Central memory CD8-positive, alpha-beta T cell (primary cell): ENCODE measurements at places on chromosomes 13 and 19.

GRCh38 chr13:99066219-99066618 lies 88.4 kb upstream of the DOCK9 start:
- peak overlapping the region; percentile 59 for H3K4me3 ChIP-seq
- H3K36me3 ChIP-seq = no peaks in the 10 kb centered on the region
- no peak for DNase-seq

- peak overlapping the region; percentile 54 for H3K4me3 ChIP-seq
- H3K27me3 ChIP-seq = peaks cover 95% of the 10 kb centered on the region
- H3K4me1 ChIP-seq = peaks cover 31% of the 10 kb centered on the region
- peaks cover 4% of the 10 kb centered on the region for H3K36me3 ChIP-seq
- no peak for DNase-seq
- no peak overlapping the region for H3K27ac ChIP-seq
These were observed 3.7 kb downstream of the HRC start for GRCh38 chr19:49151267-49152118.

GRCh38 chr13:44048326-44048725 lies 168.6 kb downstream of the LACC1 start:
- H3K4me1 ChIP-seq = no peaks in the 10 kb centered on the region
- peaks cover 56% of the 10 kb centered on the region for H3K27me3 ChIP-seq
- H3K27ac ChIP-seq = no peak overlapping the region

DNA sequence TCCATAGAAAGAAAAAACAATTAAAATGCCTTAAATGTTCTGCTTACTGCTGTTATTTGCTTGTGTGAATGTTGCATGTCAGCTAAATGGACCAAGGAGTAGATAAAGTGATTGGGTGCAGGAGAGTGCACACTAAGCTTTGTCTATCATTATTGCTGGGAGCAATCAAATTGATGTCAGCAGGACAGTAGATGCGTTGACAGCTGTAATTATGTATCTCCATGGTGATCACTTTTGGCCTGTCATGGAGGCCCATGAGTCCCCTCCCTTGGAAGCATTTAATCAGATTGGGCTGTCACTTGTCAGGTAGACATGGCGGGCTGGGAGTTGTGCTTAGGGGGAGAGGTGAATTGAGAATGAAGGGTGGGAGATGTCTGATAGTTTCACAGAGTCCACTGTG lies 215.3 kb downstream of the PCCA start:
- H3K4me1 ChIP-seq = no peaks in the 10 kb centered on the region
- no peak for DNase-seq
- H3K36me3 ChIP-seq = peaks cover 2% of the 10 kb centered on the region
- no peak overlapping the region for H3K4me3 ChIP-seq

- peak overlapping the region; percentile 77 for H3K27ac ChIP-seq
- H3K4me1 ChIP-seq = peaks cover 69% of the 10 kb centered on the region
- peaks cover 19% of the 10 kb centered on the region for H3K36me3 ChIP-seq
- peaks cover 34% of the 10 kb centered on the region for H3K27me3 ChIP-seq
These were observed 3.6 kb downstream of the LTBP4 start for GRCh38 chr19:40604647-40605215.

DNA sequence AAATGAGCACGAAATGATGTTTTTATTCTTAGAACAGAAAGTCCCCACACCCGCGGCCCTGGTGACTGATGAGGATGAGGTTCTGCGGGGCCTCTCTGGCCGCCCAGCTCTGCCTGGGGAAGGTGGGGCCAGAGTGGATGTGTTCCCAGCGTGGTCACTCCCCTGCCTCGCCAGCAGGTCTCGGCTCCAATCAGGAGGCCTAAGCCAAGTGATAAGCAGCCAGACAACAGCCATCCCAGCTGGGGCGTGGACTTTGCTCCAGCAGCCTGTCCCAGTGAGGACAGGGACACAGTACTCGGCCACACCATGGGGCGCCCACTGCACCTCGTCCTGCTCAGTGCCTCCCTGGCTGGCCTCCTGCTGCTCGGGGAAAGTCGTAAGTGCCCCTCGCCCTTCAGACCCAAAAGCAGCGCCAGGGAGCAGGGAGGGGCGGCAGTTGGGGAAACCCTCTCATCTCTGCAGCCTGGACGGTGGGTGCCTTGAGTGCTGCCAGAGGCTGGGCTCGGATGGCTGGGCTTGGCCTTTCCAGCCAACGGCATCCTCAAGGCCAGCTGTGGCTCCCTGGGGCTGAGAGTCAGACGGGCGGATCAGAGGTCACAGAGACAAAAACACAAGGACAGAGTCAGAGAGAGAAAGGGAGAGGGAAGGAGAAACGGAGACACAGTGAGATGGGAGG lies at the start of gene F10:
Gene F10, plus strand, starts transcription at position 250 of the 676 bp plus-strand sequence. Its CDS starts 57 bp downstream, at position 307.
- peaks cover 5% of the 10 kb centered on the region for H3K4me1 ChIP-seq
- peaks cover 36% of the 10 kb centered on the region for H3K27me3 ChIP-seq
- H3K4me3 ChIP-seq = no peak within 1 kb of the TSS
- H3K27ac ChIP-seq = no peak within 1 kb of the TSS

- H3K36me3 ChIP-seq = peaks cover 12% of the 10 kb centered on the region
- peak within 1 kb of the TSS; percentile 93 for H3K4me3 ChIP-seq
- peak; percentile 68 for DNase-seq
- H3K4me1 ChIP-seq = peaks cover 17% of the 10 kb centered on the region
These were observed at the start of gene ZNF610 for GRCh38 chr19:52336117-52336790. ZNF610 (plus strand) TSS chr19:52336243; CDS start chr19:52349173, 12,930 bp downstream.

- no peak overlapping the region for H3K4me3 ChIP-seq
- H3K4me1 ChIP-seq = peaks cover 9% of the 10 kb centered on the region
- H3K27ac ChIP-seq = no peak overlapping the region
These were observed 11.4 kb downstream of the ZNF541 start for GRCh38 chr19:47561440-47562057.

GRCh38 chr13:103067751-103068555 lies 1.7 kb upstream of the SLC10A2 start:
- peaks cover 6% of the 10 kb centered on the region for H3K27me3 ChIP-seq
- H3K4me3 ChIP-seq = no peak overlapping the region
- DNase-seq = no peak
- H3K27ac ChIP-seq = no peak overlapping the region
- H3K36me3 ChIP-seq = no peaks in the 10 kb centered on the region

DNA sequence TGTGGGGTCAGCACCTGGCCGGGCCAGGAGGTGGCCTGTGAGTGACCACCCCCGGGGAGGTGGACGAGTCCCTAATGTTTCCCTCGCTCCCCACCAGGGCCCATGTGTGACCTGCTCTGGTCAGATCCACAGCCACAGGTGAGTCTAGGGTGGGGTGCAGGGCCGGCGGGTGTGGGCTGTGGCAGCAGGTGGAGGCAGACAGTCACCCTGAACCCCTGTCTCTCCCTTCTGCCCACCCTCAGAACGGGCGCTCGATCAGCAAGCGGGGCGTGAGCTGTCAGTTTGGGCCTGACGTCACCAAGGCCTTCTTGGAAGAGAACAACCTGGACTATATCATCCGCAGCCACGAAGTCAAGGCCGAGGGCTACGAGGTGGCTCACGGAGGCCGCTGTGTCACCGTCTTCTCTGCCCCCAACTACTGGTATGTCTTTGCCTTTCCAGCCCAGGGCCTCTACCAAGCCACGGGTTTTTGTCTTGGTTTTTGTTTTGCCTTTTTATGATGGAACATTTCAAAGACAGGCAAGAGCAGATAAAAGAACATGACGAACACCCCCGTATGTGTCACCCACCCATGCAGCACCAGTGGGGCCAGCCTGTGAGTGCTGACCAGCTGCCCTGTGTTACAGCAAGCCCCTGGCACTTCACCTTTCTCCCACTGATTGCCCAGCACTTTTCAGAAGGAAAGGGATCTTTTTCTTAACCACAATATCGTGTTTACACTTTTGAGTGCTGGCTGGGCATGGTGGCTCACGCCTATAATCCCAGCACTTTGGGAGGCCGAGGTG lies 24.9 kb downstream of the CCDC8 start:
- no peaks in the 10 kb centered on the region for H3K27me3 ChIP-seq
- H3K27ac ChIP-seq = no peak overlapping the region
- H3K36me3 ChIP-seq = peaks cover 18% of the 10 kb centered on the region
- H3K4me1 ChIP-seq = peaks cover 10% of the 10 kb centered on the region

GRCh38 chr19:852136-853013 lies at the start of gene ELANE:
ELANE (plus strand) TSS chr19:852303; CDS start chr19:852329, 26 bp downstream.
- no peak for DNase-seq
- H3K27ac ChIP-seq = no peak within 1 kb of the TSS
- no peak within 1 kb of the TSS for H3K4me3 ChIP-seq
- H3K36me3 ChIP-seq = peaks cover 4% of the 10 kb centered on the region

GRCh38 chr13:105827111-105827809 lies 708.2 kb downstream of the EFNB2 start:
- no peaks in the 10 kb centered on the region for H3K27me3 ChIP-seq
- DNase-seq = no peak
- H3K4me3 ChIP-seq = no peak overlapping the region
- no peaks in the 10 kb centered on the region for H3K36me3 ChIP-seq

GRCh38 chr13:20173116-20173746 lies 12.4 kb upstream of the GJA3 start:
- no peaks in the 10 kb centered on the region for H3K36me3 ChIP-seq
- no peak overlapping the region for H3K27ac ChIP-seq
- H3K4me3 ChIP-seq = no peak overlapping the region
- peaks cover 97% of the 10 kb centered on the region for H3K27me3 ChIP-seq
- no peak for DNase-seq

DNA sequence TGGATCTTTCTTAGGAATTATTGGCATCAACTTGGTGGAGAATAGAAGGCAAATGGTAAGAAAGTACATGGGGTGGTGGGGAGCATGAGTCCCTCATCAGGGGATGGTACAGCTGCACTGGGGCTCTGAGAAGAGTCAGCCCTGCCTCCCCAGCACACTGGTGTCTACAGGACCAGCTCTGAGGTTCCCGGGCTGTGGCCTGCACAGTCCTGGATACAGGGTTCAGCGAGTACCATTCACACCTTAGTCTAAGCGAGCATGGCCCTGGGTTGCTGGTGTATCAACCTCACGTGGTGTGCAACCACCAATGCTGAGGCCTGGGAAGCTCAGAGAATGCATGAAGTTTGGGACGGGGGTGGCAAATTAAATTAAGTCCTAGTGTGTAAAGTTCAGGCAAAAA lies 10.1 kb downstream of the TMEM255B start:
- H3K36me3 ChIP-seq = peaks cover 2% of the 10 kb centered on the region
- H3K27me3 ChIP-seq = peaks cover 31% of the 10 kb centered on the region
- no peaks in the 10 kb centered on the region for H3K4me1 ChIP-seq

DNA sequence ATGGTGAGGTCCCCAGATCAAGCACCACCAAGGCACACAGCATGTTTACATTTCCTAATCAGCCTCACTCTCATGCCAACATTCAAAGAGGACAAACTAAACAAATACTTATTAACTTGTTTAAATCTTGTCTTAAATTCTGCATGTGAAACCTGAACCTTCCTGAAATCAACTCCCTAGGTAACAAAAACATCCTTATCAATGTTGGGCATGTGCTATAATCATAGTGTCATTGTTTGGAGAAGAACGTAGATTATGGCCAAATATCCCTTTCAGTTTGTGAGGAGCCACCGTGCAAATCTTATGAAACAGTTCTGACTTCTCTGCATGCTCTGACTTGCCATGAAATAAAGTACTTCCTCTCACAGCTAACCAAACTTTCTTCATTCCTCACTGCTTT lies 123.8 kb downstream of the NDFIP2 start:
- H3K36me3 ChIP-seq = no peaks in the 10 kb centered on the region
- DNase-seq = no peak
- no peak overlapping the region for H3K27ac ChIP-seq
- H3K27me3 ChIP-seq = no peaks in the 10 kb centered on the region
- no peaks in the 10 kb centered on the region for H3K4me1 ChIP-seq
- H3K4me3 ChIP-seq = no peak overlapping the region

DNA sequence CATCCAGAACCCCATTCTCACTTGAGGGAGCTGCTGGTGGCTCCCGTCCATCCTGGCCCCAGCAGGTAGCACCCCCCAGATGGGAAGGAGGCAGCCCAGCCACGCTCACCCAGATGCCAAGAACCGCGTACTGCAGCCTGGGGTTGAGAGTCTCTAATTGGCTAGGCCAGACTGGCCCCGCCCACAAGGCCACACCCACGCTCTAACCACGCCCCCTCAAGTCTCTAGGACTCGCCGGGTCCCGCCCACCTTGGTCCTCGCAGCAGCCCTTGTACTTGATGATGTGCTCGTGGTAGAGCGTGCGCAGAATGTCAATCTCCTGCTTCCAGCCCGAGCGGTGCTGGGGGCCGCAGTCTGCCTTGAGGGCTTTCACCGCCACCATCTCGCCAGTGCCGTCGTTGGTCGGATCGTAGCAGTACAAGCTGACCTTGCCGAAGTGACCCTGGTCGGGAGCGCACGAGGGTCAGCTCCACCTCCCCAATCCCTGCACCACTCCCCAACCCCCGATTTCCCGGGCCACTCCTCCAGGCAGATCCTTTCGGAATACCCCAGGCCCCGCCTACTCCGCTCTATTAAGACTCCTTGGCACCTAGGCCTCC lies 14.5 kb upstream of the ICAM3 start:
- no peak overlapping the region for H3K4me3 ChIP-seq
- peaks cover 50% of the 10 kb centered on the region for H3K36me3 ChIP-seq
- H3K27me3 ChIP-seq = no peaks in the 10 kb centered on the region
- H3K27ac ChIP-seq = no peak overlapping the region
- no peak for DNase-seq
- H3K4me1 ChIP-seq = no peaks in the 10 kb centered on the region

DNA sequence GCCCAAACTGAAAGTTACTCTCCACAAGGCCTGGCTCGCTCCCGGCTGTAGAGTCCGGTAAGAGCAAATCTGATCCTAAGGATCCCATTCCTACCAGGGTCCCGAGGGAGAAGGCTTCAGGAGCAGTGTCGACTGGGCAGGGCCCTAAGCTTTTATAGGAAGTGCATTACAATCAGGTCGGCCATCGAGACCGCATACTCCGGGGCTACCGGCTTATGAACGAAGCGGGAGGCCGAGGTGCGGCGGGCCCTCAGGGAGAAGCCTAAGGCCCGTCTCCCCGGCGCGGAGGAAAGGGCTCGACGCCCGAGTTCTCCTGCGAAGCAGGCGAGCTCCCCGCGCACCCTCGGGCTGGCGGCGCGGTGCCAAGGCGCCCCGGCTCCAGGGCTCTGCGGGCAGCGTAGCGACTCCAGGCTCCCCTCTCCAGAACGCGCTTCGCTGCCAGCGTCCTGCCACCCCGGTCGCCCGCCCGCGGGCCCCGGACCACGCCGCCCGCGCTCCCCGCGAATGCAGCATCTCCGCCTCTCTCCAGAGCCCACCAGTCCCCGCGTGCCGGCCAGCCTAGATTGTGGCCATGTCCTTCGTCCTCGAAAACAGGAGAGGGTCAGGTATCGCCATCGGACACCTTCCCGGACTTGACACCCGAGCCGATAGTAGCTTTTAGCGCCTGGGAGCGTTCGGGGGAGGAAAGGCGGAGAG lies 1.4 kb downstream of the EFNB2 start:
- H3K4me3 ChIP-seq = peak overlapping the region; percentile 89
- no peak overlapping the region for H3K27ac ChIP-seq
- no peak for DNase-seq

DNA sequence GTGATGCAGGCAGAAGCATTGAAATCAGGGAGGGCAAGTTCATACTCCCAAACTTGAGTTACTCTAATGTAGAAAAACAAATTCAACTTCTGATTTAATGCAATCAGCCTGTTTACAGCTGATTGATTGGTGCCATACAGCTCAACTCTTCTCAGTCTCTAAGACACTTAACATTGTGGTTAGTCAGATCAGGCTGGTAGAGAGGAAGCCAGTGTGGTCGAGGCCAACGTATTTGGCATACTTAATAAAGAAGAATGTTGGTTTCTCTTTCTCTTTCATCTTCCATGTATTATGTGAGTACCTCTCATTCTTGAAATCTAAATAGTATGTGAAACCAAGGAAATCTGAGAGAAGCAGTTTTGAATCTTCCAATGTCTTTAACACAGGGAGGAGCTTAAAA lies 255.0 kb upstream of the SLITRK1 start:
- no peaks in the 10 kb centered on the region for H3K36me3 ChIP-seq
- H3K27me3 ChIP-seq = no peaks in the 10 kb centered on the region
- DNase-seq = no peak
- peak overlapping the region; percentile 61 for H3K4me3 ChIP-seq

- H3K36me3 ChIP-seq = peaks cover 3% of the 10 kb centered on the region
- no peak for DNase-seq
- no peak overlapping the region for H3K27ac ChIP-seq
- H3K27me3 ChIP-seq = no peaks in the 10 kb centered on the region
These were observed 45.3 kb upstream of the ZNF599 start for GRCh38 chr19:34818270-34818669.
